ENCODE measurements at places on chromosomes 4 and X.

- DNase-seq, result peak; percentile 26
Observed at GRCh38 chr4:104966349-104967033, 180.2 kb upstream of the TET2 start.

GRCh38 chrX:150161193-150161592 is 201.9 kb upstream of the MAMLD1 start:
- no peak for DNase-seq

DNA sequence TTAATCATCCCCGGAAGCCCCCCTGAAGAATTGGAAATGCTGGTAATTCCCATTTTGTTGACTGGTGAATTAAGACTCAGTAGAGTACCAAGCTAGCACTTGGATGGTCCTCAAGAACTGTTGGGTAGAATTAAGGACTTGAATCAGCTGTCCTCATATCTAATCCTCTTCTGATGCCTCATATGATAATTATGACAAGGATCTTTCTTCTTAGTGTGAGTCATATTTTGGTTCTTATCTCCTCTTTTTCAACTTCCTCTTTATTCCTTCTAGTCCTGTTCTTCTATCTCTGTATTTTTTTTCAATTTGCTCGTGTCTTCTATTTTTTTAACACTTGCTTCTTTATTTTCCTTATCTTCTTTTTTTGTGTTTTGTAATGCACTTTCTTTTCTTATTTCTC is 206.3 kb upstream of the ANXA3 start:
- no peak for DNase-seq

DNA sequence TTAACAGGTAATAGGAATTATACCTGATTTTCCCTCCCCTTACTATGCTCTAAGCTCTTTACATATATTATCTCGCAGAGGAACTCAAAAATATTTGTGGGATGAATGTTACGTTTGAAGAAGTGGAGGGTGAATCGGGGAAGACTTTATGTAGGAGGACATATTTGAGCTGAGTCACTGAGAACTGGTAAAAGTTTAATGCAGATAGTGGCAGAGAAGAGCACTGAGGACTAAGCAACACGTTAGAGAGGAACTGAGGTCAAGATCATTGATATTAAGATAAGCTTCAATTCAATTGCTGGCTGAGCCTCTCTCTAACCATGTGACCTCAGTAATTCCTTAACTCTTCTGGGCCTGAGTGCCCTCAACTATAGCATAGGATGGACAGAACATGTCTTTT is 26.4 kb upstream of the ELOVL6 start:
- no peak for DNase-seq

GRCh38 chrX:66728818-66729271 is 90.0 kb upstream of the EDA2R start:
- DNase-seq, result peak; percentile 55

DNA sequence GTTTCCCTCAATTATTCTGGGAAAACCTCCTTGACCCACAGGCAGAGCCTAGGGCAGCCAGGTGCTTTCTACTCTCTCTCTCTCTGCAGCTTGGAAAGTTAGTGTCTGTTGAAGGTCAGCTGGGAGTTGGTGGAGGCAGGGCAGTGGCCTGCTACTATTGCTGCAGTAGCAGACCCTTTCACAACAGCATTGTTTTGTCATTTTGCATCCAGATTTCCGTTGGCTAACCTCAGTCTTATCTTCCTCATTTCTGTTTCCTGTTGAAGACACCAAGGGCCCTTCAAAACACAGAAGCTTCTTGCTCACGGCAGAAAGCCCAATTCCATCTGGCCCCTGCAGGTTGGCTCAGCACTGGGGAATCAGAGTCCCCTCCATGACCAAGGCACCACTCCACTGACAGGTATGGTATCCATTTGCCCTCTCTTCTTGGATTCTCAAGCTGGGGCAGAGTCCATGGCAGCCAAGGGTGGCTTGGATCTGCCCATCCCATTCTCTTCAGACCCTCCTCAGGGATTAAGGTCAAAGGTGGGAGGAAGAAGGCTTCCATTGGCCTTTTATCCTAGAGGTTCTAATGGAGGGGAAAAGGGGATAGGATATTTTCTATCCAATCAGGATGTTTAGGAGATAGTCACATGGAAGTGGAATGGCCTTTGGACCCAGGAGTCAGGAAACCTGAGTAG is 24.6 kb downstream of the VSIG4 start:
- no peak for DNase-seq

- no peak for DNase-seq
Observed at GRCh38 chrX:138287205-138287877, 424.2 kb downstream of the FGF13 start.

DNA sequence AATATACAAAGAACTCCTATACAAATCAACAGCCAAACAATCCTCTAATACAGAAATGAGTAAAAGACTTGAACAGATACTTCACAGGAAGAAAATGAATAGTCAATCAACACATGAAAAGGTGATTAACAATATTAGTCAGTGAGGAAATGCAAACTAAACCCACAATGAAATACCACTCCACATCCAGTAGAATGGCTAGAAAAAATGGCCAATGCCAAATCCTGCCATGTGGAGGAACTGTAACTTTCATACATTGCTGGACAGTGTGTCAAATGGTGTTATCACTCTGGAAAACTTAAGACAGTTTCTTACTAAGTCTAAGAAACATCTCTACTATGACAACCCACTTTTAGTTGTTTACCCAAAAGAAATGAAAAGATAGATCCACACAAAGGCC is 59.5 kb downstream of the NSG1 start:
- DNase-seq, result no peak

GRCh38 chr4:2399631-2400190 is 18.7 kb downstream of the ZFYVE28 start:
- no peak for DNase-seq

- DNase-seq, result peak; percentile 46
Observed at GRCh38 chr4:42865572-42866189, 26.8 kb upstream of the GRXCR1 start.

DNA sequence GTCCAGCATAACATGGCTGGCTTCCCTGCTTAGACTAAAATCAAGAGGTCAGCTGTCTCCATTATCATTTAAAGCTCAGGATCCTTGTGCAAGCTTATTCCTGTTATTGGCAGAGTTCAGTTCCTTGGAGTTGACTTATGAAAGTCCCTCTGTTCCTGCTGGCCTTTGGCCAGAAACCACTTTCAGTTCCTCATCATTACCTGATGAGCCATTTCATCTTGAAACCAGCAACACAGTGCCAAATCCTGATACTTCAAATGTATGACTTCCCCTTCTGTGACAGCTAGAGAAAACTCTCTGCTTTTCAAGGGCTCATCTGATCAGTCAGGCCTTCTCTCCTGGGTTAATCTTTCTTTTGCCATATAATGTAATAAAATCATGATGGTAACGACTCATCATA is 110.6 kb upstream of the FSTL5 start:
- DNase-seq, result peak; percentile 36

DNA sequence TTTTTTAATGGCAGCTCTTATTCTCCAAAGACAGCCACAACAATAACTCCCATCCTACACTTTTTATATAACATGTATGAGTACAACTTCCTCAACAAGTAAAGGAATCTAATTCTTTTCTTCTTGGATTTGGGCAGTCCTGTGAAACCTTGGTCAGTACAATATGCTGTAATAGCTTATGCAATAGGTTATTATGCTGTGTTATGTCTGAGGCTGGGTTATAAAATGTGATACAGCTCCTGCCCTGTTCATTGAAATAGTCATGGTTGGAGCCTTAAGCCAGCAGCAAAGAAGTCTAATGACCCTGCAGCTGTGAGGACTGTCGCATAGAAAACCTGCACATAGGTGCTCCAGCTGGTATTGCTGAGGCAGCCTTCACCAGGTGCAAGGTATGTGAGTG is 215.8 kb upstream of the RASGEF1B start:
- DNase-seq, result no peak

DNA sequence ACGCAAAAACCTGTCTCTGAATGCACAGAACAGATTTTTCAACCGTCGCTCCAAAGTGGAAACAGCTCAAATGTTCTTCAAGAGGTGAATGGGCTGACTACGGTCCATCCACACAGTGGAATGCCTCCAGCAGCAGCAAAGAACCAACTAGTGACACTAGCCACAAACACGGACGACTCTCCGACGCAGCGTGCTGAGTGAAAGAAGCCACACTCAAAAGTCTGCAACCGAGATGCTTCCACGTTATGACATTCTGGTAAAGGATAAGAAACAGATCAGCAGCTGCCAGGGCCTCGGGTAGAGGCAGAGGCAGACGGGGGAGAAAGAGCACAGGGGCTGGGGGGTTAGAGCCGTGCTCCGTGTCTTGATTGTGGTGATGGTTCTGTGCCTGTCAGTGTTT is 125.2 kb downstream of the AFAP1 start:
- no peak for DNase-seq

GRCh38 chr4:147960971-147961370 is 229.1 kb downstream of the ARHGAP10 start:
- DNase-seq, result no peak

GRCh38 chr4:129682586-129682985 is 586.6 kb downstream of the C4orf33 start:
- no peak for DNase-seq

- DNase-seq, result no peak
Observed at GRCh38 chrX:140913802-140914501, 88.4 kb upstream of the SPANXB1 start.

DNA sequence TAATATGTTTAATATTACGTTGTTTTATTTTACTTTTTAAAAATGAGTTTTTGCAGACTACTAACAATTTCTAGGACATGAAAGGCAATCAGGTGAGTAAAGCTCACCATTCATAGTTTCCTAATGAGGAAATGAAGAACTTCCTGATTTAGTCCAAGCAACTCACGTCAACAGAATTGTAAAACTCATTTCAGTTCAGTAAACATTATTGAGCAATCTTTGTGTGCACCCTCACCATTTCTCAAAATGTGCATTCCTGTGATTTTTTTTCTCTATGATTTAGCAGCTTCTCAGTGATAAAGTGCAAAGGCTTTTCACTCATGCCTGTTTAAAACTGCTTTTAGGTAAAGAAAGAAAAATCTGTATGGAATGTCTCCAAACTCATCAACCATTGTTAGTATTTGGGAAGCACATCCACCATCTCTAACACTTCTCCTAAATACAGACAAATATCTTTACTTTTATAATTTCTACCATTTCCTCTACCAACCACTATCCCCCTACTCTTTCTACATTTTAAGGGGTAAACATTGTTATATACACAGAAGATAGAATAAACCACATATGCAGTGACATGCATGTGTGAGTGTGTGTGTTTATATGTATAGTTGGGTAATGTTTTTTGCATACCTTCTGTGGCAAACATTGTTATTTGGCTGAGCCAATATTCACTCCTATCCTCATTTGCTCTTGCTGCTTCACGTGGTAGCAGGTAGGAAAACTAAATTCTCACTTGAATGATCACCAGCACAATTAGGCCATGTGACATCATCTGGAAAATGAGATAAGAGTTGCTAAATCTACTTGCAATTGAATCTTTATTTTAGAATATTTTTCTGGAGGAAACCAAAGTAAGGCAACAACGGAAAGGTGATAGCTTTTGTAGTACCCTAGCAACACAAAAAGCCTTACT is 54.7 kb upstream of the PRDM8 start:
- no peak for DNase-seq

DNA sequence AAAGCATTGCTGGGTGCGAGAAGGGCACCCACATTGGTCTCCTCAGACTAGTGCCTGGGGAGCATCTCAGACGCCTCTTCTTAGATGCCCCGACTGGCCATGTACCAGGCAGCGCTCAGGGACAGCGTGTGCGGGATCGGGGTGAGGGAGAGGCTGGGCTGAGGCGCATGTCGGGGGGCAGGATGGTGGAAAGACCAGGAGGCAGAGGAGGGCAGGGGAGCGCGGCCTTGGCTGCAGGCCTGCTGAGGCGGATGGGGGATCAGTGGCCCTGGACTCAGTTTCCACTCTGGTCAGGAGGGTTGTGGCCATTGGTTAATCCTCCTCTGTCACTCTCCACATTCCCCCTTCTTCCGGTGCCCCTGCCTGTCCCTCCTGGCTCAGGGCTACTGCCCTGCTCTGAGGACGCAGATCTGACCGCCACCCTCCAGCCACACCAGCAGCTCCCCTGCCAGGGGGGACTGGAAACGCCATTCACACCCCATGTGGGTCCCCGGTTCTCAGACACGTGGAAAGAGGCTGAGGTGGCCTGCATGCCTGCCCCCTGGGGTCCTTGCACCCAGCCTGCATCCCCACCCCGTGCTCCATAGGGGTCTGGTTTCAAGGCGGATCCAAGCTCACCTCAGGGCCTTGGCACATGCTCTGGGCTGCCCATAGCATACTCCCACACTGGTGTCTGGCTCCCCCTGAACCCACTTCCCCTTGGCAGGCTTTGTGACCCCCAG is 105.9 kb downstream of the CPZ start:
- no peak for DNase-seq

DNA sequence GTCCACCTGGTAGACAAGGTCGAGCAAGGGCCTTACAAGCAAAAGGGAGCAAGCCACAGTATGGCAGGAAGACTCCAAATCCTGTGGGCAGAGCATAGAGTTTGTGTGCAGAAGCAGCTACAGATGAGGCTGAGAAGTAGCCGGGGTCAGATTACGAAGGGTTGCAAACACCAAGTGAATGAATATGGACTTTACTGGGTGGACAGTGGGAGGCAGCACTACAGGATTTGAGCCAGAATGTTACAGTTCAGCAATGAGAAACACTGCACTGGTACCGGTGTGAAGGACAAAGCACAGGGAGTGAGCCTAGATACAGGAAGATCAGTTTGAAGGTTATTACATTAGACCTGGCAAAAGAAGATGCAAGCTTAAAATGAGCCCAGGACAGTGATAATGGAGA is 46.1 kb upstream of the HOPX start:
- no peak for DNase-seq

DNA sequence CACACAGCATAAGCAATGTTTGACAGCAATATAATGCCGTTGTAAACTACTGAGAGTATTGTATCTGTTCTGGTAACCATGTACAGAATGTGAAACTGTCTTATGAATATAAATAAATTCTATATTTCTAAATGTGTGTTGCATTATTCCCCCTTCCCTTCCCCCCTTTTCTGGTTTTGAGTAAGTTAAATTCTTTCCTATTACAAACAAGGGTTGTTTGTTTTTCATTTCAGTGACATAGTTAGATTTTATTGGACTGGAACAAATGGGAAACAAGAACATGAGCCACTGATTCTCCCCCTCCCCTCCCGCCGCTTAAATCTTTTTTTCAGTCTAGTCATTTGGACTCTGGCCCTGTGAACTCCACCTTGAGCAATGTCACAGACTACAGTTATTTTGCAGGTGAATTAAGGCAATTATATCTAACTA is 69.8 kb downstream of the GPAT3 start:
- DNase-seq, result no peak

GRCh38 chr4:66885501-66886165 is 659.7 kb downstream of the CENPC start:
- DNase-seq, result no peak

GRCh38 chr4:85488416-85488815 is 13.5 kb downstream of the ARHGAP24 start:
- DNase-seq, result no peak

DNA sequence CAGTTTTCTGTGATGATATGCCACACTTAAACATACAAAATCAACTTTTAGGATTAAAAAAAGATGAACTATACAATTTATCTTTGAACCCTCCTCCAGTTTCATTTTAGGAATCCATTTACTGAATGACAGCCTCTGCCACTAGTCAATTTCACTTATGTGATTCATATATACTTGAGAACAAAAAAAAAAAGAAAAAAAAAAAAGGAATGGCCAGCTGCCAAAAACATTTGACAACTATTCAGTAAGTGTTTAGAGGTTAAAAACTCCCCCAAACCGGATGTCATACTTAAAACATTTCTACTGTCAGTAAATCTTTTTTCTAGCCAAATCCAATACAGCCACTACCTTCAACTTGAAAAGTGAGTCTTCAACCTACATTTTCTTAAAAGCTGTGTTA is 266.7 kb upstream of the MAGEB2 start:
- no peak for DNase-seq

All from mammary epithelial cell (primary cell).